ENCODE measurements at places on chromosomes 2 and 18.

GRCh38 chr18:75868031-75868430 lies 440.5 kb upstream of the SMIM21 start:
- no peak for DNase-seq

DNA sequence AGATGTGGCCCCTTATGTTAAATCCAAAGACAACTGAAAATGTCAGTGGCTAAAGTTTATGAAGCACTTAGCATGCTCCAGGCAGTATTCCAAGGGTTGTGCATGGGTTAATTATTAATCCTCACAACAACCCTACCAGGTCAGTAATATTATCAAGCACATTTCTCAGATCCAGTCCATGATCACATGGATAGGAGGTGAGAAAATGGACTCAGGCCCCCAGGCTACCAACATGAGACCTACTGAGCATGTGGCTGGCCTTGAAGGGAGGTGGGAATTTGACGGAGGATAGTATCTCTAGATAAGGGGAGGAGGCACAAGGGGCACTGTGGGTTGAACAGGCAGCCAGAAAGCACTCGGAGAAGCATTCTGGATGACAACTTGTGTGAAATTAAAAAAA lies 412.0 kb downstream of the MEIS1 start:
- no peak for DNase-seq

- DNase-seq, result no peak
Measured at GRCh38 chr18:35811896-35812295, 160.6 kb upstream of the RMP24 start.

- no peak for DNase-seq
Measured at GRCh38 chr2:66301022-66301766, 133.7 kb upstream of the MEIS1 start.

- peak; percentile 69 for DNase-seq
Measured at GRCh38 chr2:16773080-16773713, 107.6 kb upstream of the CYRIA start.

- DNase-seq, result no peak
Measured at GRCh38 chr2:239462191-239462515, 61.3 kb upstream of the HDAC4 start.

DNA sequence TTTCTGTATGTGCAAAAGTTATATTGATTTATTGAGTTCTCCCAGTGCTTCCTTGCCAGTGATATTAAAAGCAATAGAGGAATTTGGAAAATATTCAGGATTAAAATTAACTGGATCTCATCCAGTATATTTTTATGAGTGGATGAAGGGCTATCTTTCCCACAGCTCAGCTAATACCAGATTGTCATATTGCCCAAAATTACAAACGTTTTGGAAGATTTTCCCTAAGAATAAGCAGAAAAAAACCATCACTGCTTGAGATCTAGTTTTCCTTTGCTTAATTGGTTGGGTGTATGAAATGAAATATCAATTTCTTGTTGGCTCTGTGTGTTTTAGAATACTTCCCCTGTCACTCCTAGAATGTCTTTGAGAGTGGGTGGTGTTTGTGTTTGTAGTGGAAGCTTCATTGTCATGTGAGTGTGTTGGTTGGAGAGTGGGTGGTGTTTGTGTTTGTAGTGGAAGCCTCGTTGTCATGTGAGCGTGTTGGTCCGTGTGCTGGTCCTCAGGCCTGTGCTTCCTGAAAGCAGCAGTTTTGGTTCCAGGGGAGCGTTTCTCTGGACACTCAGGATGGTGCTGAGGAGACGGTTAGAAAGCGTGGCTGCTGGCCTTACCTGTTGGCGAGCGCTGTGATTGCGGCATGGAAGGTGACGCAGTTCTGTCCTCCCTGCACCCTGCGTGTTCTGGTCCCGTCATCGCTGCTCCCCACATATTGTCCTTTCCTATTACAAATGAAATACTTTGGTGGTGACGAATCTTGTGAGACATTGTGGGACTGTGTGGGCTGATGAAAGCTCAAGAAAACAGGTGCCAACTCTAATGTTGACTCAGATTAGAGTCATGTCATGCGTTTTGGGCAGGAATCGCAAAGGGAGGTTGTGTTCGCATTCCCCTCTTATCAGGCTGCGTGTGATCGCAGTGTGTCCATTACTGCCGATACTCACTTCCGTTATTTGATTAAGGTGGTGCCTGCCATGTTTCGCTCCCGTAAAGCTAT lies 12.4 kb downstream of the ASB1 start:
- DNase-seq, result no peak
